ENCODE measurements at places on chromosomes 3 and 15.

- DNase-seq = no peak
Measured at GRCh38 chr3:120245386-120245785, 39.6 kb downstream of the GPR156 start.

DNA sequence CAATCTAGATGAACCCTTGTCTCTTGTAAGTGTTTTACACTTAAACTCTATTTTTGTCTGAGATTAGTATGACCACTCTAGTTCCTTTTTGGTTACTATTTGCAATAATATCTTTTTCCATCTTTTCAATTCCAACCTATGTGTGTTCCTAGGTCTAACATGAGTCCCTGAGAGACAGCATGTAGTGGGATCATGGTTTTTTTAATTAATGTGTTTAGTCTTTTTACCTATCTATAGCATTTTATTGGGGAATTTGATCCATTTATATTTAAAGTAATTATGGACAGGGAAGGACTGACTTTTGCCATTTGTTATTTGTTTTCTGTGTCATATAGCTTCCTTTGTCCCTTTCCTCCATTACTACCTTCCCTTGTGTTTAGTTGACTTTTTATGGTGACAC, 21.7 kb downstream of the TNFSF10 start:
- DNase-seq = no peak

- DNase-seq = no peak
Measured at GRCh38 chr3:194306109-194306686, 44.9 kb downstream of the CPN2 start.

DNA sequence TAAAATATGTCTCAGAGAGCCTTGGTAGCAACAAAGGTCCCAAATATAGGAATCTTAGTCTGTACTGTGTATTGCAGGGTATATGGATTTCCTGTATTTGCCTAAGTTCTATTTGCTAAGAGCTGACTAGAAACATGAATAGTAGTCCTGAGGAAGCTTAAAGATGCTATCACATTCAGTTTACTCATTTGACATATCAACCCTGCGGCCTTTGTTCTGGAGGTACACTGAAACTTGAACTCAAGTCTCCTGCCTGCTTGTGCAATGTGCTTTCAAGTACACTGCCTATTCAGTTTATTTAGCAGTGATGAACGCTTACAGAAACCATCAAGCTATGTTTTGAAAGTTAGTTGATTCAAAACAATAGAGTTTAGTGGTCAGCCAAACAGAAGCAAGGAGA, 21.1 kb downstream of the IL1RAP start:
- no peak for DNase-seq

DNA sequence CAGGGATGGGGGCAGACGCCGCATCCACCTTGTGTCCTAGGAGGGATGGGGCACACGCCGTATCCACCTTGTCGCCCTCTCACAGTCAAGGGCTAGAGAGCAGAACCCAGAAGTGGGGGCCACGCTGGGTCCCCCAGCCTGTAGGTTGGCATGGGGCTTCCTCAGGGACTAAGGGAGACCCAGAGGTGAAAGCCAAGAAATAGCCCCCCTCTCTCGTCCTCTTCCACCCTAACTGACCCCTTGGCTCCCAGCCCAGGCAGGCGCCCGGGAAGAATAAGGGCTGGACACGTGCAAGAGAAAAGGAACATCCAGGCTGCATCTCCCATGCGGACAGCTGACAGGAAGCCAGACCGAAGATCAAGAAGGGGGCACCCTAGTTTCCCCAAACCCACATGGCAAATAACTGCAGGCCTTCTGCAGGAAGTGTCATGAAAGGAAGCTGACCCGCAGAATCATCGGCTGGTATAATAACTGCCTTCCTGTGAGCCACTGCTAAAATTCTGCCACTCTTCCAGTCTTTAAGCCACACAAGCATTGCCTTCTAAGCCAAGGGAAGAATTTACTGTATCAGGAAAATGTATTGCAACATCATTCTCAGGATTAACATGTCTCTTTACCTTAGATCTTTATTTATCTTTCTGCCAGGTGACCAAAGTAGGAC, 38.5 kb upstream of the TFRC start:
- DNase-seq = no peak

DNA sequence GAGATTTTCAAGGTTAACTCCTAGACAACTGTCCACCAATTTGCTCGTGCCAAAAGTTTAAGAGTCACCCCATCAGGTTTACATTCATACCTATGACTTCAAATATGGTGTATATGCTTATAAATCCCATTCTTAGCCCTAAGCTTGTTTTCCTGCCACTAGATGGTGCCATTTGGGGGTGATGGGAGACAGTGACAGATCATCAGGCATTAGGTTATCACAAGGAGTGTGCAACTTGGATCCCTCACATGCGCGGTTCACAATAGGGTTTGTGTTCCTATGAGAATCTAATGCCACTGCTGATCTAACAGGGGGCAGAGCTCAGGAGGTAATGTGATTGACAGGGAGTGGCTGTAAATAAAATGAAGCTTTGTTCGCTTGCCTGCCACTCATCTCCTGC, 182.7 kb downstream of the CNTN6 start:
- DNase-seq = no peak

DNA sequence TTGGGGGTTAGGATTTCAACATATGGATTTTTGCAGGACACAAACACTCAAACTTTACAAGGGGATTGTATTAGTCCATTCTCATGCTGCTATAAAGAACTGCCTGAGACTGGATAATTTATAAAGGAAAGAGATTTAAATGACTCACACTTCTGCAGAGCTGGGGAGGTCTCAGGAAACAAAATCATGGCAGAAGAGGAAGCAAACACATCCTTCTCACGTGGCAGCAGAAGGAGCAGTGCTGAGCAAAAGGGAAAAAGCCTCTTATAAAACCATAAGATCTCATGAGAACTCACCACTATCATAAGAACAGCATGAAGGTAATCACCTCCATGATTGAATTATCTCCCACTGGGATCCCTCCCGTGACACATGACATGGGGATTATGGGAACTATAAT, 1183.1 kb downstream of the ZPLD1 start:
- DNase-seq = no peak

GRCh38 chr3:62987721-62988120, 112.5 kb upstream of the CADPS start:
- DNase-seq = no peak

- no peak for DNase-seq
Measured at GRCh38 chr3:171778493-171778892, 31.8 kb downstream of the PLD1 start.

DNA sequence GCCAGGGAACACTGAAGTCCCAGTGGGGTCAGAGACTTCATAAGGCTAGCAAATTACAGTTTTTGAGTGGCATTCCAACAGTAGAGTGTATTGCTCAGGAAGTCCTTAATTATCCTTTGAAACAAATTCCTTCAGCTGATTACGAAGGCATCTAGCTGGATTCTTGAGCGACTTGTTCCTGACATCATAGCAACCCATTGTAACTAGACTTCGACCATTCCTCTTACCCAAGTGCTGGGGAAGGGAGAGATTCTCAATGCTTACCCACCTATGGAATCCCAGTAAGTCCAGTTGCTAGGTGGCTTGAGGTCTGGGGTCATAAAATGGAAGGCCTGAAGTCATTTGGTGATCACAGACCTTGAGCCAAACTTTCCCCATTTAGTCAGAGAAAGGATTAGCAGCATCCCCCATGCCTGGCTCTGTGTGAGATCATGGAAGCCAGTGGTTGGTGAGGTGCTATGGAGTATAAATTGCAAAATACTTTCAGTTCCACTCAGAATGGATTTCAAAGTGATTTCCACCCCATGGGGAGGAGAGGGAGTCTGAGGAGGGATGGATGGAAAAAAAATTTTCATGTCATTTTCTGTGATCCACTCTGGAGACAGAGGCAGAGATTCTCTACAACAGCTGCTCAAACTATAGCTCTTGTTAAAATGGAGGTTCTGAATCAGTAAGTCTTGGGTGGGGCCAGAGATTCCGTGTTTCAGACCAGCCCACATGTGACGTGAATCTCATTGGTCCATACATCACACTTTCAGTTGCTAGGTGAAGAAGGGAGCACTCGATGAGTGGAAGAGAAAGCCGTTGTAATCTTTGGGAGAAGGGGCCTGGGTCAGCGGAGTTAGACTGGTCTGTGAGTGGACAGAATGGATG, 45.7 kb downstream of the CD86 start:
- DNase-seq = no peak

DNA sequence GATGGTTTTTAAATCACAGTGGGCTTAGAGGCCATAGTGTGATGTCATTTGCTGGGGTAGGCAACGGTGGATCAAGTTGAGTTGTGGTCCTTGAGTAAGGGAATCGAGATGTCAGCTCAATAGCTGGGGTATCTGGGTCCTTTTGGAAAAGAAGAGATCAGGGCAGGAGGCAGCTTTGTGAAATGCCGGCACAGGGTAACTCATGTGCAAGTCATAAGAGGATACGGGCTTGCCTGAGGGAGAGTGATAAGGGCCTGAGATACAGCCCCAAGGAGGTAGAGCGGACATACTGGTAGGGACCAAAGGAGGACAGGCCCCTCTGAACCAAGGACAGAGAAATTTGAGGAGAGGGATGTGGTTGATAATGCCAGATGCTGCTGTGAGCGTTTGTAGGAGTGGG, 4.2 kb upstream of the FAM131A start:
- no peak for DNase-seq

DNA sequence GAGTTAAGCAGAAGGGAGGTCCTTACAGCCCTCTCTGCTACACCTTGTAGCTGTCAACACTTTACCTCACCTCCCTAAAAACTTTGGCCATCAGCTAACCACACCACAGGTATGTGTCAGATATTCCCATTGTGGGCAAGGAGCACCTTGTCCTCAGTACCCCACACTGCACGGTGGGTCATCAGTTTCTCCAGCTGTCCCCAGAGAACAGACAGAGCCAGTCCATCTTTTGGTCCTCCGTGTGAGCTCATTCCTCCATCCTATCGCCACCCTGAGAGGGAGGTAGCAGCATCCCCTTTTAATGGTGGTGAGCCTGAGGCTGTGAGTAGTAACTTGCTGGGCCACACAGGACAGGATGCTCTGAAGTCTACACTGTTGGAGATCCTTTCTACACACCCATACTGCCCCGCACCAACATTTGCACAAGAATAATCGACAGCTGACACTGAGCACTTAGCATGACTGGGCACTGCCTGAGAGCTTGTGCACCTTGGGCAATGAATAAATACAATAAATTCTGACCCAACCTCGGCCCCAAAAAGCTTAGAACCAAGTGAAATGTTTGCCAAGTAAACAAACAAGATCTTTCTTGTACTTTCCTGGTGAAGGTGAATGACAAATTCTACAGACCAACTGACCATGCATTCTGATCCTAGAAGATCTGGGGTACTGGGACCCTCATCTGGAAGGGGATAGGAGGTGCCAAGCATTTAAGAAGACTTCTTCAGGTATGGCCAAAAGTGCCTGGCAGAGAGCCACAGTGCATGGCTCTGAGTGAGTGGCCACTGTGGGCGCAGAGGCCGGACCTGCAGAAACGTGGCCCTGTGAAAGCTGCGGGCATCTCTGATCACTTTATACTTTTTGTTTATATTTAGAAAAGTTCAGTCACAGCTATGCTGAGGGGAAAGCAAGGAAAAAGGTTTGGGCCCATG, 6.9 kb downstream of the CHCHD4 start:
- DNase-seq = no peak

DNA sequence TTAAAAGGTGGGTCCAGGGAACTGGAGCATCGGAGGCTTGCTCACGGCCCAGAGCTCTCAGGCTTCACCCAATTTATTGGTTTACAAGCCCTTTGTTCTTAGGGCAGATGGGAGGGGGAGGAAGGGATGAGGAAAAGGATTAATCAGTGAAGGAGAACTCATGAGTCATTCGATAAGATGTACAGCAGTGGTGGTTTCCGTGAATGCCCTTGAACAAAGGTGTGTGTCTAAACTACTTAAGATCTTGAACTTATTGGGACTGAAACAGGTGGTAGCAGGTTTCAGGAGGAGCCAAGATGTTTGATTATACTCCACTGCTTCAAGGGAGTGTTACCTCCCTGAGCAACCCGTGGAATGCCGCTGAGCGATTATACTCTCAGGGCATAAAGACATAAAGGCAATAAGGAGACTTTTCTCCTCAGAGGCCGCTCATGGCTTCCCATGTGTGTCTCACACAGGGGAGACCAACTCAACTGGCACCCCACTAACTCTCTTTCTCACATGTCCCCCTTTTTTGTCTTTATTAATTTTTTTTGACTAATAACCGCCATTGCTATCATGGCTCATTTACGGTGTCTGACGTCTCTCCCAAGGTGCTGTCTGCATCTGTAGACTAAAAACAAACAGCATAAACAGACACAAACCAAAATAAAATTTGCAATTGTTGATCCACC, 17.3 kb upstream of the SLC28A2 start:
- no peak for DNase-seq

DNA sequence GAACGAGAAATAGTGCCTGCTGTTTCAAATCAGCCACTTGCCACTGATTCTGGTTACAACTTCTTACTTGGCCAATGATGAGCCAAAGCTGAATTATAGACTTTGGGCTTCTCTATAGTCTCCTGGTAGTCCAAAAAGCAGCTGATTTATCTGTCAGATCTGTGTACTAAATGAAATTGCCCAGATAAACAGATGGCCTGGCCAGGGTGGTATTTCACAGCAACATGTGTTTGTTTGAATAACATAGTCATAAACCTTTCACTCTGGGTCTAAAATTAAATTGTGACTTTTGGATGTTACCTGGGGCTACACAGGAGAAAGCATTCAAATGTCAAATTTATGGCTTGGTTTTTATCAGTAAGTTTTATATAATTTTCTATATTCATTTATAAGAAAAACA, 147.0 kb downstream of the NECTIN3 start:
- no peak for DNase-seq

GRCh38 chr15:79007066-79007465, 62.2 kb upstream of the CTSH start:
- DNase-seq = peak; percentile 60

GRCh38 chr3:24305795-24306467, 188.7 kb downstream of the THRB start:
- DNase-seq = no peak

DNA sequence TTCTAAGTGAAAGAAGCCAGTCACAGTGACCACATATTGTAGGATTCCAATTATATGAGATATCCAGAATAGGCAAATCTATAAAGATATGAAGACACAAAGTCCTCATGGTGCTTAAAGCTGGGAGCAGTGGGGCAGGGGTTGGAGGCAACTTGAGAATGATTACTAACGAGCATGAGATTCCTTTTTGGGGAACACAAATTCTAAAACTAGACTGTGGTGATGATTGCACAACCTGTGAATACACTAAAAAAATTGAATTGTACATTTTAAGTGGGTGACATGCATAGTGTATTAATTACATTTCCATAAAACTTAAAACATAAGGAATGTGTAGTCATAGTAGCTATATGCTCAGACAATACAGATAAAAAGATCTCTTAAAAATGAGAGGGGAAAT, 103.2 kb downstream of the DPH6 start:
- DNase-seq = no peak

GRCh38 chr3:117253636-117254035, 544.1 kb downstream of the TUSC7 start:
- no peak for DNase-seq

DNA sequence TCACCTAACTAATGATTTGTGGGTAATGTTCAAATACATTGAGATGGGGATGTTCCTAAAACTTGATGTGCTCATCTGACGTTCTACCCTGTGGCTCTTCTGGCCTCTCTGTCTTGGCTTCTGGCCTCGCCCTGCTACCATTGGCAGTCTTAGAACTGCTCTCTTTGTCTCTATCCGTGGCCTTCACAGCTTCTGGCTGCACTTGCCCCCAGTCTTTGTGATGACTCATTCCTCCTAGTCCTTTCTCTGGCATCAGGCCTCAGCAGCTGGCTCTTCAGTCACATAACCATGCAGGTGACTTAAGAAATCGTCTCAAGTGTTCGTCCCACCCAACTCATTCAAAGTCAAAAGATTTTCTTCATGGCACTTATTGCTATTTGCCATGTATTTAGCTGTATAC, 188.1 kb downstream of the BBX start:
- DNase-seq = peak; percentile 62

GRCh38 chr15:73691396-73691795, 7.2 kb downstream of the CD276 start:
- DNase-seq = peak; percentile 84
